Testis (tissue), 5 donors: ENCODE measurements at places on chromosomes 12 and 14.

GRCh38 chr12:58288190-58288589, 346.8 kb downstream of the ATP23 start:
- H3K27ac ChIP-seq: no peak overlapping the region
- H3K27me3 ChIP-seq: no peaks in the 10 kb centered on the region
- H3K4me1 ChIP-seq: no peaks in the 10 kb centered on the region
- H3K4me3 ChIP-seq: peak overlapping the region; percentile 27
- H3K36me3 ChIP-seq: no peaks in the 10 kb centered on the region
- peak; percentile 18 for DNase-seq

DNA sequence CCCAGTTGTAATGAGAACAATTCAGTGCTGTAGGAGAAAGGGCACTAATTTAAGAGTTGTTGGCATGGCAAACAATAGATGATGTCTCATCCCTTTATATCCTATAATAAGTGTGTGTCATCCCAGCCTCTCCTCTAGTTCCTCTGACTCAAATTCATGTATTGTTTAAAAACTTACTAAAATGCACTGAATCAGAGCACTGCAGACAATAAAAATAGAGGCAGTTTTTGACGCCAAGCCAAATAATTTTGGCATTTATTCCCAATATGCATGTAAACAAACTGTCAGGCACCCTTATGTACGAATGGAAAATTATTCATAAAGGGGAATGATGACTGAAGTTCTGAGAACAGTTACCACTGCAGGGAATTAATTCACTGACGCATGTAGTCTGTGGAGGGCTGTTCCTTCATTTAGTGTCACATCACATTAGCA, 57.9 kb upstream of the TMX1 start:
- H3K4me1 ChIP-seq: no peaks in the 10 kb centered on the region
- DNase-seq: no peak
- H3K27me3 ChIP-seq: no peaks in the 10 kb centered on the region
- H3K4me3 ChIP-seq: no peak overlapping the region
- H3K36me3 ChIP-seq: no peaks in the 10 kb centered on the region

GRCh38 chr14:87261621-87262020, 731.4 kb downstream of the GALC start:
- no peak overlapping the region for H3K27ac ChIP-seq
- H3K4me3 ChIP-seq: no peak overlapping the region
- no peaks in the 10 kb centered on the region for H3K4me1 ChIP-seq
- DNase-seq: no peak

DNA sequence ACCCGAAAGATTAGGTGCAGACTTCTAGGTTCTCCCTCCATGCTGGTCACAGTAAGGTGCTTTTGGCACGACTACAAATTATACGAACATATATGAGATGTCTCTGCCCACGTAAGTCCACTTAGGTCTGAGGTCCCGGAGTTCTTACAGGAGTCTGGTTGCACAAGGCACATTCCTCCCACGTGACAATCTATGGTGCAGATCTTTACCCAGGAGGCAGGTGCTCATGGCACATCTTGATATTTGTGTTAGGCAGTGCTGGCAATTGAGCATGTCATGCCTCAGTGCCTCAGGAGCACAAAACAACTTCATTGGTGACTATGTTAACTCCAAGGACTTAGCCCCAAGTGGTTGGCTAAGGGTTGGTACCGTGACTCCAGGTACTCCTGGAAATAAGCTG, 92.0 kb upstream of the AMN1 start:
- H3K4me3 ChIP-seq: no peak overlapping the region
- H3K27me3 ChIP-seq: no peaks in the 10 kb centered on the region
- no peak for DNase-seq
- no peaks in the 10 kb centered on the region for H3K4me1 ChIP-seq

DNA sequence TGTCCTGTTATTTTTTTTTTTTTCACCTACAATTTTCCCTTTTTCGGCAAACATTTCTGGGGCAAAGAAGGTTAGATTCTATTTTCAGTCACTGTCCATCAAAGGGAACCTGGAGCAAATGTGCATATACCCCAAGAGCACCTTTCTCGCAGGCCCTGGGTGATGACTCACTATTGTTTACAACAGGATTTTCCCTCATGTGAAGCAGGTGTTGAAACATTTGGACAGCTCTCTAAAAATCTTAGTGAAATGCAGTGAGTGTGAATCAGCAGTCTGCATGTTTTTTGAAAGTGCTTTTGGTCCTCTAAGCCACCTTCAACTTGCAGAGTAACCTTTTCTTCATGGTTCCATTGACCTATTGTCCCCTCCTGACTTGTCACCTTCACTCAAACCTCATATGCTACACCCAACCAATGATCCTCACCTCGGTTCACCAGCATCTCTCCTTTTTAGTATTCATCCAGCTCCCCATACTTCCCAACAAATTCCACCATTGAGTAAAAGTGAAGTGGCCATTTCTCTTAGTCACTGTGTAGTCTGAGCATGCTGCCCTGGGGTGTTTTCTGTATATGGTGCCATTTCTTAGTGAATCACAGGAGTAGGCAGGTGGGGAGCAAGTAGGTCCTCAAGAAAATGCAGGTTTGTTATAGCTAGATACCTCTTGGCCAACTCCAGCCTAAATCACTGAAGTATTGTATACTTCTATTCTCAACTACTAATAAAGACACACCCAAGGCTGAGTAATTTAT, 260.2 kb downstream of the BMP4 start:
- H3K36me3 ChIP-seq: no peaks in the 10 kb centered on the region
- H3K27me3 ChIP-seq: no peaks in the 10 kb centered on the region
- H3K4me1 ChIP-seq: no peaks in the 10 kb centered on the region
- DNase-seq: no peak
- H3K4me3 ChIP-seq: no peak overlapping the region

DNA sequence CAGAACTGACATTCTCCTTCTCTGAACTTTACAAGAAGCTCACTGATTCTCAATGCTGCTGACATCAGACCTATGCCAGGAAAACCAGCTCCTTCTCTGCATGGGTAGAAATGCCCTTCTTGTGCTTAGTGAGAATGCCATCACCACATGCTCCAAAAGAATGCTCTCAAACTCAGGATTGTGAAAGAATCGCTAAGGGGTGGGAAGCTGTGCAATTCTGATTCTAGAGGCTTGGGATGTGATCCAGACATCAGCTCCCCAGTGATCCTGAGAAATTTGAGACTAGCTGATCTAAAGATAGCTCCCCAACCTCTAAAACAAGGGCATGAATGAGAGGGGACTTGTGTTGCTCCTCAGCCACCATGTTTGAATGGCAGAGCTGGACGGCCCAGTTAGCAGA, 113.2 kb downstream of the DPF3 start:
- no peak for DNase-seq
- H3K36me3 ChIP-seq: no peaks in the 10 kb centered on the region
- H3K4me3 ChIP-seq: no peak overlapping the region
- H3K27me3 ChIP-seq: no peaks in the 10 kb centered on the region
